Activated CD8-positive, alpha-beta memory T cell treated with anti-CD3 and anti-CD28 coated beads for 1 hour (primary cell): ENCODE measurements at places on chromosomes 4 and X.
A peak's percentile ranks its signal among the peaks of the same experiment; 100 is the strongest.

- DNase-seq: no peak
Observed at GRCh38 chr4:39569209-39569608, 42.0 kb upstream of the UGDH start.

GRCh38 chr4:156778093-156778492, 193.5 kb downstream of the PDGFC start:
- DNase-seq: no peak

- no peak for DNase-seq
Observed at GRCh38 chr4:165124488-165124887, 11.8 kb upstream of the TMEM192 start.

- no peak for DNase-seq
Observed at GRCh38 chr4:11182586-11183355, 245.9 kb downstream of the HS3ST1 start.

DNA sequence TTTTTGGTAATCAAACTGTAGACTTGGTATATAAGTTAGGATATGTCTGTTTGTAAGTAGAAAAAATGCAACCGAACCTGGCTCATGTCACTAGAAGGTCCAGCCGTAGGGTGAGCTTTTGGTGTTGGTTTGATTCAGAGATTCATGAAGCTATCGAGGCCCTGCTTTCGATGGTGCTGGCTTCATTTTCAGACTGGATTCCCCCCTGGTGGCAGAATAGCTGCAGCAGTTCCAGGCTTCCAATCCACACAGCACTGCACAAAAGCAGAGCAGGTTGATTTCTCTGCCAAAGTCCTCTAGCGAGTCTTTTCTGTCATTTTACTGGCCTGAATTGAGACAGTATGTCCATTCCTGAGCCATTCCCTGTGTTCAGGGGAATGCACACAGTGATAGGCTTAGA, 33.1 kb downstream of the PDK3 start:
- no peak for DNase-seq

GRCh38 chr4:100736641-100737451, 219.0 kb upstream of the EMCN start:
- no peak for DNase-seq

DNA sequence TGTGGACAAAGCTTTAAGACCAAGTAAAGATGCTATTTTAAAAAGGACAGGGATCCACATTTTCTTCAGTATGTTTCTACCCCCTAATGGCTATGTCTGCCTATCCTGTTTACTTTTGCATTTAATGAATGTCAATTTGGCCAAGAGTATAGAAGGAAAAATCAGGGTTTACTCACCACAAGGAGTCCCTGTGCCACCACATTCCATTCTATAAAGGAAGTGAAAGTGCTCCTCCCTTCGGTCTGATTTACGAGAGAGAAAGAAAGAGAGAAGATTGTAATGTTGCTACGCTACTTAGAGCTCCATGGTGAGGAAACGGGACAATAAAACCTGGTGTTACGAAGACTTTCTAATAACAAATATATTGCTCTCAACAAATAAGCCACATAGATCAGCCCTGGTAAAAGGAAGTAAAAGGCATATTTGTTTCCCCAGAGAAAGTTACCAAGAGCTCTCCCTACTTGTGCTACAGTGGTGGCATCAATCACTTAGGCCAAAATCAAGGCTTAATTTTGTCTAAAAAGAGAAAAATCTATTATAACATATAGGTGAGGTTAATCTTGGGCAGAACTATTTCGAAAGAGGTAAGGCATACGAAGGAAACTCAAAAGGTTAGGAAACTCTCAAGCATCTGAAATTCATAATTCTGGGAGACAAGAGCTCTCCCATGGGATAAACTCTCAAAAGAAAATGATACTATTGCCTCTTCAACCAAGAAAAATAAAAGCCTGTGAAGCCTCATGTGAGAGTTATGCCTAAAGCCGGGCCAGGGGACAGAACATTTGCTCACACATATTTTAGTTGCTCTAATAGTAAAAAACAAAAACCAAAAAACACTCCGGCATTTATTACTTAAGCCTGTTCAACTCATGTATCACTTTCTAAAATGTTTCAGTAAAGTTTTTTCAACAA, 29.5 kb downstream of the TAPT1 start:
- DNase-seq: no peak

- peak; percentile 28 for DNase-seq
Observed at GRCh38 chr4:123599920-123600810, 203.6 kb downstream of the SPRY1 start.

DNA sequence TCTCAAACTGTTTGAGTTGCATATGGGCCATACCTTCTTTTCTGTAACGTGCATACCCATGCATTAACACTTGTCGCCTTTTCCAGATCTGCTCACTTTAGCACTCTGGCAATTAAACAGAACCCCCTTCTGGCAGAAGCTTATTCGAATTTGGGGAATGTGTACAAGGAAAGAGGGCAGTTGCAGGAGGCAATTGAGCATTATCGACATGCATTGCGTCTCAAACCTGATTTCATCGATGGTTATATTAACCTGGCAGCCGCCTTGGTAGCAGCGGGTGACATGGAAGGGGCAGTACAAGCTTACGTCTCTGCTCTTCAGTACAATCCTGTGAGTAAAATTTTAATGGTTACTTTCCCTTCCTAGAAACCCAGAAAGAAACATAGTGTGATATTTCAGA, 4.8 kb downstream of the OGT start:
- DNase-seq: no peak

- DNase-seq: no peak
Observed at GRCh38 chrX:12139934-12140611, 1.8 kb downstream of the FRMPD4 start.

- no peak for DNase-seq
Observed at GRCh38 chrX:148871422-148872160, 371.2 kb downstream of the AFF2 start.

- DNase-seq: no peak
Observed at GRCh38 chr4:126354784-126355183, 1040.0 kb downstream of the FAT4 start.

- peak; percentile 22 for DNase-seq
Observed at GRCh38 chrX:79366873-79367749, at the start of gene ITM2A. Gene ITM2A, minus strand, starts transcription at chrX:79367334. Its CDS starts 119 bp downstream, at chrX:79367215.

DNA sequence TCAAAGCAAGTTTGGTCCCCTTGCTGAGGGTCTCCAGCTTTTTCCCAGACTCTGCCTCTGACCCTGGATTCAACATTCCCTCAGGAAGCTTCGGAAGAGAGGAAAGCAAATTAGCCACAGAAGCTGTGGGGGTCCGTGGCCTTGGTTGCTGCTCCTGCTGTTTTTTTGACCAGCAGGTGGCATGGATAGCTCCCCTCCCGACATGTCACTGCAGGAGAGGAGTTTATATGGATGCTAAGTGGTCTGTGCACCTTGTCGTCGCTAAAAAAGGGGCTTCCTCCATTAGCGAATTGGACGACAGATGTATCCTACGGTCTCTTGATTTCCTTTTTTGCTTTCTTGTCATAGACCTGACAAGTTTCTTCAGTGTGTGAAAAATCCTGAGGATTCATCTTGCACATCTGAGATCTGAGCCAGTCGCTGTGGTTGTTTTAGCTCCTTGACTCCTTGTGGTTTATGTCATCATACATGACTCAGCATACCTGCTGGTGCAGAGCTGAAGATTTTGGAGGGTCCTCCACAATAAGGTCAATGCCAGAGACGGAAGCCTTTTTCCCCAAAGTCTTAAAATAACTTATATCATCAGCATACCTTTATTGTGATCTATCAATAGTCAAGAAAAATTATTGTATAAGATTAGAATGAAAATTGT, 70.2 kb downstream of the CD38 start:
- no peak for DNase-seq

DNA sequence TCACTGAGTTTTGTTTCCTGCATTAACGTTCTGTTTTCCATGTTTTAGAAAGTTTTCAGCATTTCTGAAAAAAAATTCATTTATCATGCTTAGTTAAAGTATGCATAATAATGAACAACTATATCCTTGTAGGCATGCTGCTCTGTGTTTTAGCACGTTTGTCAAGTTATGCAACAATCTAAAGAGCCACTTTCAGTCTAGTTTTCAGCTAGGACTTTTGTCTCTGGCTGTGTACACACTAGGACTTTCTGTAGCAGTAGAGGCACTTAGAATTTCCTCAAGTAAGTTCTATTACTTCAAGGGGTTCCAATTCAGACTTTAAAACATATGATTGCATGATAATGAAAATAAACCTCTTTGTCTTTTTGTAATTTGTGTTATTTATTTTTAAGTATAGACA, 12.4 kb downstream of the DCAF8L1 start:
- DNase-seq: no peak

GRCh38 chr4:25859429-25860148, 3.2 kb downstream of the SEL1L3 start:
- no peak for DNase-seq

DNA sequence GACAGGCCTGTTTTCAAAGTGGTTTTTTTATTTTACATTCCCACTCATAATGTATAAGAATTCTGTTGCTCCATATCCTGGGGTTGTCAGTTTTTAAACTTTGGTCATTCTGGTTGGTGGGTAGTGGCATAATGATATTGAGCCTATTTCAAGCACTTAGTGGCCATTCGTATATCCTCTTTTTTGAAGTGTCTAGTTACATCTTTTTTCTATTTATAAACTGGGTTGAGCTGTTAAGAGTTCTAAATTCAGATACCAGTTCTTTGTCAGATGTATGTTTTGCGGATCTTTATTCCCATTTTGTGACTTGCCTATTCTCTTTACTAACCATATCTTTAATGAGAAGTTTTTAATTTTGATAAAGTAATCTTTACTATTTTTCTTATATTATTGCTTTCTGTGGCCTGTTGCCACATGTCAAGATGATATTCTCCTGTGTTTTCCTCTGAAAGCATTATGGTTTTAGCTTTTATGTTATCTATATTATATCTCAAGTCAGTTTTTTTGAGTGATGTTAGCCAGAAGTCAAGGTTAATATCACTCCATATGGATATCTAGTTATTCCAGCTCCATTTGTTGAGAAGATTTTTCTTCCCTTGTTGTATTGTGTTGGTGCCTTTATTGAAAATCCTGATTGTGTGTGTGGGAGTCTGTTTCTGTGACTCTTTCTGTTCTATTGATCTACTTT, 110.9 kb downstream of the FHIP1A start:
- no peak for DNase-seq

DNA sequence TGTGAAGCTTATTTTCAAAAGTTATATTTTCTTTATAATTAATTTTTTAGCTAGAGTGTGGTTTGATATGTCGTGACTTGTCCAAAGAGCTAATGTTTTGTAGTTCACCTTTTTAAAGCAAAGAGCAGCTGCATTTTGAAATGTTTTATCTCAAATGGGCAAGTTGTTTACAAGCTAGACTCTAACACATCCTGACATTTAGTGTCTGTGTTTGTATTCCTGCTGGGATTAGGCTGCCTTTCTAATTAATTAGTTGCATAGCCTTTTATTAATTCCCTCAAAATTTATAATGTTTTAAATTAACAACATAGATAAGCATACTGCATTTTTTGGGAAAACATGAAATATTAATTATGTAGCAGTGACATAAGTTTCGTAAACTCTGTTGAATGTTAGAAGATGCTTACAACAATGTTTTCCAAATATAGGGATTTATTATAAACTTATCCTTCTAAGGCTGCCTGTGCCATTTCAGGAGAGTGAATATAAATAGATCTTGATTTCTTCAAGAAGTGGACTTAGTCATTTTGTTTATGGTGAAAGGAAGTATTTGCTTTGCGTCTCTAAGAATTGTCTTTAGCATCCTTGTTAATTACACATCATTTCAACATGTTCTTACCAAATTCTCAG, 37.7 kb upstream of the NUDT6 start:
- DNase-seq: no peak

DNA sequence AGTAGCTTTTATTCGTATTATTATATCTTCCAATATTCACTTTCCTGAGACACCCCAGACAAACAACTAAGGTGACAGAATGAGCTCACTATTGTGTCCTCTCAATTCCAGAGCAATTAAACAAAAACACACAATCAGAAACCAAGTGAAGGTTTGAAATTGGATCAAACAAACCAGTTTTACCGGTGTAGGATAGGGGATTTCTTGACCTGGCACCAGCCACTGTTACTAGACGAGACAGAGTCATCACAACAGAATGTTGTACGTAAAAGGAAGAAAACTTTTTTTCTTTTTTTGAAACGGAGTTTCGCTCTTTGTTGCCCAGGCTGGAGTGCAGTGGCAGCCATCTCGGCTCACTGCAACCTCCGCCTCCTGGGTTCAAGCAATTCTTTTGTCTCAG, 43.7 kb downstream of the LDOC1 start:
- DNase-seq: no peak

- DNase-seq: no peak
Observed at GRCh38 chr4:112860830-112861690, 188.4 kb upstream of the ANK2 start.

DNA sequence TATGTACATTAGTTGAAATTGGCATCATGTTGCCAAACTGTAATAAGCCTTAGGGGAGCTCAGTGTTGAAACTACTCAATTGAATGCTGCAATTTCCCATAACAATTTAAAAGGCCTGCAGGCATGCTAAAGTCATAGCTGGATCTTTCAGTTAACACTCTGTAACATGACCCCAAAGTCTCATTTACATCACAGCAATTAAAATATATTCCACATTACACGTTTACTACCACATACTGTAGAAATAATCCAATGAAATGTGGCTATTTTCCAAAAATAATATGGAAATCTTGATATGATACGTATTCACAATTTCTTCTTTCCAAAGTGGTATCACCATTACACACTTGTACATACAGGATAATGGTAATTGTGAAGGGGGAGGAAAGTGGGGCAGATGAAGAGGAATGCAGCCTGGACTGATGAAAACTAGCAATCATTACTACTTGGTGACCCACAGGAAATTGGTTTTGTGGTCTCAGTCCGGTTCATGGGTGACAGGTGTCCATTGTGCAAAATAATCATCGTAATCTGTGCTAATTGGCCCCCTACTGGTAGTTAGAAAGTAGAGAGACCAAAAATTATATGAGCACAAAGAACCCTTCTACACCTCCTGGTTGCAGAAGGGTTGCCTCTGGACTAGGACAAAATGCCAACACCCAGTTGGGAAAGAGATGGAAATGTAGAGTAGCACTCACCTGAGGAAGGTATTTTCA, 63.7 kb downstream of the TENM3 start:
- DNase-seq: no peak

- no peak for DNase-seq
Observed at GRCh38 chr4:41887821-41888686, 47.2 kb upstream of the TMEM33 start.

DNA sequence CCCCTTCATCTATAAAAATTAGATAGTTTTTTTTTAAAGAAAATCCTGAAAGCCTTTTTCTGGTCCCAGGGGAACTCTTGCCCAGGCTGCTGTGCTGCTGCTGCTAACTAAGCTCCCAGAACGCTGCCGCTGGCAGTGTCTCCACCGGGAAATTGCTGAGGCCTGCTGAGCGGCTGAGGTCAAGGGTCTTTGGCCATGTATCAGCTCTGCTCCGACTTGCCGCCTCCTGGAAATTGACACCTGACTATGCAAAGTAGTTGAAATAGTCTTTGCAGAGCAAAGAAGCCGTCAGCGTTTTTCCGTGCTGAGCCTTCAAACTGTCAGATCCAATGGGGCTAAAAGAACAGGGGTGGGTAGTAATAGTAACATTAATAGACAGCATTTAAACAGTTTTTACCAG, 839 bp downstream of the QDPR start:
- DNase-seq: no peak
